Activated CD4-positive, alpha-beta T cell treated with anti-CD3 and anti-CD28 coated beads, Interleukin-2, amount 10 ng/mL, durations not matched to agents 24 days and 14 days (primary cell): ENCODE measurements at places on chromosomes 1 and 21. TPM values are rescaled to one million over a fixed set of nuclear protein-coding genes. Genes with fewer than 3 reads are reported as not detected.

Gene DCST1
- not detected in 2 replicates for total RNA-seq

Gene DMRTA2
- total RNA-seq, result not detected in 2 replicates

Gene SLAMF1
- total RNA-seq, result 113 and 114 TPM in 2 replicates

Gene MAB21L3
- total RNA-seq, result not detected in 2 replicates

- H3K4me3 ChIP-seq, result no peak overlapping the region
- H3K4me1 ChIP-seq, result peaks cover 3% of the 10 kb centered on the region
- H3K36me3 ChIP-seq, result no peaks in the 10 kb centered on the region
Measured at GRCh38 chr1:6724517-6725141, 23.0 kb upstream of the DNAJC11 start.

DNA sequence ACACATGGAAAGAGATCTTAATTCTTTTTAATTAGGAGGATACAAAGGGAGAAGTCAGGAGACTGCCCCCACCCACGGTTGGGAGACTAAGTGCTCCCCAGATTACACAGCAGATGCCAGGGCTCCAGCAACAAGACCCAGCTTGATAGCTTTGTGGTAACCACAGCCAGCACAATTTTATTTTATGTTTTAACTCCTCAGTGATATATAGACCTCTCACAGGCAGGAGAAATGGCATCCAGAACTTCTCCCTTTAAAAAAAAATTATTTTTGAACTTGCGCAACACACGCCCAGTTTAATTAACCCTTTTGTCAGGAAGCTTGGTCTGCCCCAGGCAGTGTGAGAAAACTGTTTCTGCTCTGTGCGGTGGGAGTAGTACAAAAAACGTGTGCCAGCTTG is 62.6 kb upstream of the ACOT11 start:
- no peak overlapping the region for H3K4me3 ChIP-seq
- no peaks in the 10 kb centered on the region for H3K36me3 ChIP-seq

- H3K36me3 ChIP-seq, result no peaks in the 10 kb centered on the region
- no peak overlapping the region for H3K27ac ChIP-seq
- DNase-seq, result peak; percentile 74
- H3K4me1 ChIP-seq, result no peaks in the 10 kb centered on the region
- H3K27me3 ChIP-seq, result peaks cover 6% of the 10 kb centered on the region
- no peak overlapping the region for H3K4me3 ChIP-seq
Measured at GRCh38 chr1:119549719-119550132, 42.7 kb downstream of the HSD3B1 start.

GRCh38 chr1:63547621-63548294 is 24.4 kb downstream of the EFCAB7 start:
- no peaks in the 10 kb centered on the region for H3K27me3 ChIP-seq
- no peaks in the 10 kb centered on the region for H3K36me3 ChIP-seq
- H3K27ac ChIP-seq, result no peak overlapping the region
- no peak for DNase-seq
- H3K4me1 ChIP-seq, result no peaks in the 10 kb centered on the region

GRCh38 chr1:30668546-30669327 is 54.6 kb downstream of the MATN1 start:
- peaks cover 5% of the 10 kb centered on the region for H3K27me3 ChIP-seq
- no peaks in the 10 kb centered on the region for H3K4me1 ChIP-seq
- H3K36me3 ChIP-seq, result no peaks in the 10 kb centered on the region
- no peak overlapping the region for H3K27ac ChIP-seq
